ENCODE measurements at places on chromosomes 1 and 21. TPM values are rescaled to one million over a fixed set of nuclear protein-coding genes. Genes with fewer than 3 reads are reported as not detected.

DNA sequence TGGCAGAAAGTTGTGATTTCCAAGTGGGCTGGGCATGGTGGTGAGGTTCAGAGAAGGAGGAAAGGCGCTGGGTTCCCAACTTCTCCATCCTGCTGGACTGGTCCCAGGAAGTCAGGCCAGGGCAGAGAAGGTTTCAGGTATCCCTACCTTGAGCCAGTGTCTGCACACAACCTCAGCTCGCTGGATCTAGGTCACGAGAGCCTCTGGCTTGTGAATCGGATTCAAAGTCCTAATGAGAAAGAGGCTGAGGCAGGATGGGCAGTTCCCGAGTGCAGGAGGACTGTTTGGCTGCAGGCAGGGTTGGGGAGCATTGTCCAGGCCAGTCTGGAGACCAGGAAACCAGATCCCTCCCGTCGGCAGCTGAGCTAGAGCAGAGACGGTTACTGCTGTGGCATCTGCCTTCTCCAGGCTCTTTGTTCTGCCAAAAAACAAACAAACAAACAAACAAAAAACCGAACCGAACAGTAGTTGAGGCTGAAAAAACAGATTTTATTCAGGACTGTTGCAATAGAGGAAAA, 19.5 kb upstream of the IGSF21 start:
- no peak for DNase-seq

DNA sequence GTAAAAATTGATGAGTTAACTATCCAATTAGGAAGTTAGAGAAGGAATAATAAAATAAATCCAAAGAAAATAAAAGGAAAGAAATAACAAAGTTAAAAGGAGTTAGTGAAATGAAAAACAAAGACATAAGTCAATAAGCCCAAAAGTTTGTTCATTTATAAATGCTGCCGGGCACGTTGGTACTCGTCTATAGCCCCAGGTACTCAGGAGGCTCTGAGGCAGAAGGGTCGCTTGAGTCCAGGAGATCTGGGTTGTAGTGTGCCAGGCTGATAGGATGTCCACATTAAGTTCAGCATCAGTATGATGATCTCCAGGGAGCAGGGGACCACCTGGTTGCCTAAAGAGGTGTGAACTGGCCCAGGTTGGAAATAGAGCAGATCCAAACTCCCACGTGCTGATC, 35.5 kb upstream of the VANGL1 start:
- DNase-seq: no peak

GRCh38 chr1:160427625-160428024, 27.3 kb downstream of the VANGL2 start:
- DNase-seq: no peak

- DNase-seq: no peak
Measured at GRCh38 chr1:5388622-5389021, 603.6 kb downstream of the NPHP4 start.

DNA sequence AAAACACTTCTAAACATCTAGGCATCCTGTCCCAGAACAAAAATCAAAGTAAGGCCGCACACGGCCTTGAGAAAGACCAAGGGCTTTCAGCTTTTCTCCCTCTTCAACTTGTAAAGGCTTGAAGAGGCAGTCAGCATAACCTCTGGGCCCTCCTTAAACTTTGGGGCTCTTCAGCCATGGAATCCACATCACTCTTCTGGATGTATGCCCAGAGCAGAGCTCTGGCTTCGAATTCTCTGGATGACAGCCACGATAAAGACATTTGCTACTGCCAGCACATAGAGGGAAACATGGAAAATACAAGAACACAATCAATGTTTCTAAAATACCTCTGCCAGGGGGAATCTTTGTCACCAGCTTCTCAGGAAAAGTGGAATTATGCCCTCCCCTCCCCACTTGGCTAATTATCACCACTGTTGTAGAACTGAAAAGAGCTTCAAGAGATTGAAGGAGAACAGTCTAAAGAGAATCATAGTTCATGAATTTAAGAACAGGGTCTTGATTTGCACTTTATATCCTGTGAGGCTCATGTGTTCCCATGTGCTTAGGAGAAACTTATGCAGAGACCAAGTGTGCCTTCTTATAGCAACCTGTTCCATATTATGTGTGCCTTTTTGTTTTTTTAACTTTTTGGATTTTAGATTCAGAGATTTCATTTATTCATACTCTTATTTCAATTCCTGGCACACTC, 39.0 kb upstream of the DPT start:
- DNase-seq: no peak

Gene WNT3A
- not detected for total RNA-seq

DNA sequence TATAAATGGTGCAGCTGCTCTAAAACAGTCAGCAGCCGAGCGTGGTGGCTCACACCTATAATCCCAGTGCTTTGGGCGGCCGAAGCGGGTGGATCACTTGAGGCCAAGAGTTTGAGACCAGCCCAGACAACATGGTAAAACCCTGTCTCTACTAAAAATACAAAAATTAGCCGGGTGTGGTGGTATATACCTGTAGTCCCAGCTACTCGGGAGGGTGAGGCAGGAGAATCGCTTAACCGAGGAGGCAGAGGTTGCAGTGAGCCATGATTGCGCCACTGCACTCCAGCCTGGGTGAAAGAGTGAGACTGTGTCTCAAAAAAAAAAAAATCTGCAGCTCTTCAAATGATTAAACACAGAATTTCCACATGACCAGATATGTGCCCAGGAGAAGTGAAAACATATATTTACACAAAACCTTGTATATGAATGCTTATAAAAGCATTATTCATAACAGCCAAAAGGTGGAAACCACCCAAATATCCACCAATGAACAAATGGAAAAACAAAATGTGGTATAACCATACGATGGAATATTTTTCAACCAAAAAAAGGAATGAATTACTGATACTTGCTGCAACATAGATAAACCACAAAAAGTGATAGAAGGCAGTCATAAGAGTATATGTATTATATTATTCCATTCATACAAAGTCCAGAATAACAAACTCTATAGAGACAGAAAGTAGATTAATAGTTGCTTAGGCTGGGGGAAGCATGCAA, 14.1 kb downstream of the EPS15 start:
- no peak for DNase-seq

Gene KLHDC8A
- 0.83 TPM for total RNA-seq

GRCh38 chr1:235022981-235023710, 105.5 kb downstream of the TOMM20 start:
- DNase-seq: no peak

DNA sequence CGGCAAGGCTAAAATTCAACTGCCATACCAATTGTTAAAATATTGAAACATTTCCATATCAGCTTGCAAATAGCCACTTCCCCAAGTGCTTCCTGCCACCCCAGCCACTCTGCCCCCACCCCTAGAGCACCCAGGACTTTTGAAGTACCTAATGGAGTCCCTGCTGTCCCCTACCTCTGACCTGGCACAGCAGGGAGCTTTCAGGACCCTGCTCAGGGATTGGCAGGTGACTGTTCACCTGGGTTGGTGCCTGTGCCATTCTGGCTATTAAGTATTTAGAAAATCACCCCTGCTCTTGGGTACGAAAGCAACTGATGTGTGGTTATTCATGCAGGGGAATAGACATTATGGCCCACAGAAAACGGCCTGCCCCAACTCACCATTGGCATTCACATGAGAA, 9.1 kb upstream of the HPCAL4 start:
- no peak for DNase-seq

Gene DFFA
- total RNA-seq: 21.5 TPM

GRCh38 chr1:163535807-163536206, 214.1 kb downstream of the NUF2 start:
- DNase-seq: no peak

DNA sequence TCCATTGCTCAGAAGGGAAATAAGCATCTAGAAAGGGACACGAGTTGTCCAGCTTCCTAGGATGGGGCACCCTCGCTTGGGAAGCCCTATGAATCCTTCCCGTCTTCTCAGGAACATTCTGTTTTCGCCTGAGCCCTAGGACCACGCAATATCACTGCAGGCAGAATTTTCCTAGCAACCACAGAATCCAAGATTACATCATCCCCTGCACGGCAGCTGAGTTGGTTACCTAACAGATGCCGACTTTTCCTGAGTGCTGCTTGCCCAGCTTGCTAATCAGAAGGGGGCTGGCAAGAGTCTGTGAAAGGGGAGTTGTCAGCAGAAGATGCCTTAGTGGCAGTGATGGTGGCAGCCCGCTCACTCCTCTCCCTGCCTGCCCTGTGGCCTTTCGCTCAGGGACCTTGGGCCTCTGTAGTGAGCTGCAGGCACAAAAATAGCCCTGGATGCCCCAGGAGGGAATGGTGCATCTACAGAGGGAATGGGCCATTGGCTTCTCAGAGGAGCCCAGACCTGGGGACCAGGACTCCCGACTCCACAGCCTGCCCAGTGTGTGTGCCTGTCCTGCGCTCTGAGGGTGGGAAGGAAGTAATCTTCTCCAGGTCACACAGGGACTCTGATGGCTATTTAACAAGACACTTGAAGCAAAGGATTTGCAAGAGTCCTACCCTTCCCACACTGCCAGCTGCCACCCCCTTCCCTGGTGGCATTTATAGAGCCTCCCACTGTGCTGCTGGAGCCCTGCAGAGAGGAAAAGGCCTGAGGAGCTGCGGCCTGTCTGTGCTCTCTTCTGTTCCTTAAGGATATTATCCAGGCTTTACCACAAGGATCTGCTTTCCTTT, 28.9 kb upstream of the CLSTN1 start:
- DNase-seq: no peak

Gene NHLH1
- total RNA-seq: not detected

GRCh38 chr1:83790446-83790845, 208.5 kb downstream of the TTLL7 start:
- no peak for DNase-seq

DNA sequence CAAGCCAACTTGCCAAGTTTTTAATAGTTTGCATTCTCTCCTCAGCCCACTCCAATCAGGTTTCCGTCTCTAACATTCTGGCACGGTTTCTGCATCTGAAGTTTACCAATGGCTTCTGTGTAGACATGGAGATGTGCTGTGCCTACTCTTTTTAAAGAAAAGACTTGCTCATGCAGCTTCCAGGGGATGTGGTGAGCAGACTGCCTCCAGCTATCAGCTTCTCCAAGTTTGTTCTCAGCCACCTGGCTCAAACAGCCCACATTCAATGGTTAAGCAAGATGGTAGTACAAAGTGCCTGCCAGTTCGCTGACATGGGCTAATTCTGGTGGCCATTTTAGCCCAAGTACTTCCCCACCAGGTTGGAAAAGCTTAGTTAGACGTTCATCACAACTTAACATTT, 465.3 kb downstream of the NEGR1 start:
- DNase-seq: no peak

- no peak for DNase-seq
Measured at GRCh38 chr1:243488459-243489157, 232.8 kb downstream of the SDCCAG8 start.

DNA sequence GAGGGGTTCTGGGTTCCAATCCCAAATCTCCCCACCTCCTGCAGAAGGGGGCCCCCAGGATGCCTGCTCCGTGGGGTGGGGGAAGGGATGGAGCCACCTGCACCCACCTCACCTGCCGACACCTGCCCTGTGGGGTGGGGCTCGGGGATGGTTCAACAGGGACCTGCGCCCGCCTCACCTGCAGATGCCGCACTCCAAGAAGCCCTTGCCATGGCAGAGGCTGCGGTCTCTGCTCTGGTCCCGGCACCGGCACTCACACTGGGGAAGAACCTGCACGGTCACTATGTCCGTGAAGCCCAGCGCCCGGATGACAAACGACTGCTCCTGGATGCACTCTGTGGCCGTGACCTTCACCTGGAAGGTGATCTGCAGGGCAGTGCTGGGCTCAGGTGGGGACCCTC, 18.1 kb upstream of the PTTG1IP start:
- DNase-seq: peak; percentile 73

- no peak for DNase-seq
Measured at GRCh38 chr1:36123356-36123755, 1.7 kb downstream of the COL8A2 start.

DNA sequence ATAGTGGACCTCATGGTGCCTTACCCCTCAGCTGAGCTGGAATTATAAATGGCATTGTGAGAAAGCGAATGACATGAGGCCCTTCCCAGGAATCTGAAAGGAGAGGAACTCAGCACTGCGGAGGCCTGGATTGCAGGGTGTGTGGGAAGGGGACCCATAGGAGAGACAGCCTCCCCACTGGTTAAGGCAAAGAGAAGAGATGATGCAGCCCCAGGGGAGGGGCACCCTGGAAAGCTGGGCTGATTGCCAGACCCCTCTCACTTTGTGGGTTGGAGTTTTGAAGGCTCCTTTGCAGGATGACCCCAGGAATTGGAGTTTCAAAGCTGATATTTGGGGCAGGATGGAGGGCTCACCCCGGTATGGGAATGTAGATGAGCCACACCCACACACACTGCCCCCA, 2.0 kb downstream of the NPPB start:
- DNase-seq: no peak

GRCh38 chr1:100530880-100531487, 7.0 kb upstream of the GPR88 start:
- DNase-seq: no peak

Gene PRDX1
- 329 TPM for total RNA-seq

GRCh38 chr1:236395947-236396664, 2.0 kb downstream of the EDARADD start:
- DNase-seq: no peak

- DNase-seq: no peak
Measured at GRCh38 chr1:215344539-215344938, 222.6 kb upstream of the KCTD3 start.

Gene TARBP1
- total RNA-seq: 20.0 TPM

Gene SFN
- 1.2 TPM for total RNA-seq

Gene SPRR3
- total RNA-seq: not detected

Gene LAMTOR5
- 91.5 TPM for total RNA-seq

All from posterior vena cava (tissue), 2 donors.